ENCODE measurements at places on chromosomes 7 and 10.
A peak's percentile ranks its signal among the peaks of the same experiment; 100 is the strongest.

GRCh38 chr10:50394832-50395231, 143.5 kb upstream of the ASAH2 start:
- no peak for DNase-seq

DNA sequence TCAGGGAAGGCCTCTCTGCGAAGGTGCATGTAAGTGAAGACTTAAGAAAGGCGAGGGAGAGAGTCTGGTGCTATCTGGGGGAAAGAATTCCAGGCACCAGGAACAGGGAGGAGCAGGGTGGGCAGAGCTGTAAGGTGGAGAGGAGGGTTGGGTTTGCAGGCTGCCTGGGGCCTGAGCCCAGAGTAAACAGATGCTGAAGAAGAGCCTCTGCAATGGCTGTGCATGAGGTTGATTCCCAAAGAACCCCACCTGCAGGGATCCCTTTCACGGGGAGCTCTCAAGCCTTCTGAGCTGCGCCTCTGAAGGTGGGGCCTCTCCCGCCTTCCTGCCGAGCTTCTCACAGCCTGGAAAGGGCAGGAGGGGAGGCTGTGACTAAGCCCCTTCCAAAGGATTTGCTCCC, 115.1 kb downstream of the RNF216 start:
- no peak for DNase-seq

DNA sequence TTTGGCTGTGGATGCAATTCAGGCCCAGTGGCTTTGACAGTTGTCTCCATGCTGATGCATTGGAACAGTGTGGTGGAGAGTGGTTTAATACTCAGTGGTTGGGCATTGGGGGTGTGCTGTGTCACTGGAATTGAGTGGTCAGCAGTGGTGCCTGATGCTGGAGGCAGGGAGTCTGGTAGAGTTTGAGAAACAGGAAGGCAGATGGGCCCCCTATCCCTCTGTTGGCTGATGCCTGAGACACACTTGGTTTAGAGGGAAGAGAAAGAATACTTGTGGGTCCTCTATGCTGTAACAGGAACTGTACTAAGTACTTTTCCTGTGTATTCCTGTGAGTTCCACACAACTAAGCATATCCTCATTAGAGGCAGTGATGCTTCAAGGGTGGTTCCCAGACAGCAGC, 55.4 kb downstream of the EEPD1 start:
- no peak for DNase-seq

DNA sequence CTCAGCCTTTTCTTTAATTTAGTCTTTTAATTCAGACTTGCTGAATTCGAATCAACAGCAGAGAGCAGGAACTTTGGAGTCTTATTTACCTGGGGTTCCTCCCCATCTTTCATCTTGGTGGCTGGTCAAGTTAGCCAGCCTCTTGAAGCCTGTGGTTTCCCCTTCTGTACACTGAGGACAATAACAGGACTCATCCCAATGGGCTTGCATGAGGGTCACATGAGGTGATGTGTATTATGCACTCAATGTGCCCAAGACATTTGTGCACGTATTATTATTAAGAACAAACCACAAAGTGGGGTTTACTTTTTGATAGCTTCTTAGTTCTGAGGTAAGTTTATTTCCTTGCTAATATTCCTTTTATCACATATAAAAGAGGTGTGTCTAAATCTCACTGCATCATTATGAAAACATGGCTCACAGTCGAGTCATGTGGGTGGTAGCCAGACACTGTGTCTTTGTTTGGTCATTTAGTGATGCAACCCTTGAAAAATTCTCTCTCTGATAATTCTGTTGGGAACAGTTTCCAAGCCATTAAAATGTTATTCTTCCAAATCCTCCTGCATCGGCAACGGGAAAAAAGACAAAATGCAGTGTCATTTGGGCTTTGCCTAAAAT, 86.5 kb upstream of the GRB10 start:
- no peak for DNase-seq

DNA sequence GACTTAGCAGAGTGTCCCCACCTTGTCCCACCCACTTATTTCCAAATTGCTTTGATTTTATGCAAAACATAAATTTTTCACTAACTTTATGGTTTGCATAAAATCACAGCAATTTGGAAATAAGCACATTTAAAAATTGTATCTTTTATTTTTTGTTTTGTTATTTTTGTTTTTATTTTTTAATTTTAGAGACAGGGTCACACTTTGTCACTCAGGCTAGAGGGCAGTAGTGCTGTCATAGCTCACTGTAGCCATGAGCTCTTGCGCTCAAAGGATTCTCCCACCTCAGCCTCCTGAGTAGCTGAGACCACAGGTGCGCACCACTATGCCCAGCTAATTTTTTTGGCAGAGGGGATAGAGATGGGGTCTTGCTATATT, 43.2 kb downstream of the APBB1IP start:
- DNase-seq, result no peak

DNA sequence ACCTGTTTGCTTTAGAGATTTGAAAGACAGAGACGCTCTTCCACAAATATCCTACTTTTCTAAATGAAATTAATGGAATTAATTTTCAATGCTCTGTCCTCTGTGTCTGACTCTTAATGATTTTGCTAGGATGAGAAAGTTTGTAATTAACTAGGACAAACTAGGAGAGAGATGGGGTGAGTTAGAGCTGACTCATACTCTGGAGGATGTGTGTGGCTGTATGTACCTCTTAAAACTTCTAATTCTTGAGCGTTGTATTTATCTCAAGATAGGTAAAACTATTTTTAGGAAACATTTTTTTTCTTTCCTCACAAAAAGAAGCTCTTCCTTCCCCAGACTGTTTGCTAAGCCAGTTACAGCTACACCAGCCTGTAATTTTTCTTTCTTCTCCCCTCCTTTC, 178.8 kb upstream of the ANKRD30A start:
- no peak for DNase-seq

- no peak for DNase-seq
Measured at GRCh38 chr7:34313289-34313688, 344.7 kb upstream of the NPSR1 start.

DNA sequence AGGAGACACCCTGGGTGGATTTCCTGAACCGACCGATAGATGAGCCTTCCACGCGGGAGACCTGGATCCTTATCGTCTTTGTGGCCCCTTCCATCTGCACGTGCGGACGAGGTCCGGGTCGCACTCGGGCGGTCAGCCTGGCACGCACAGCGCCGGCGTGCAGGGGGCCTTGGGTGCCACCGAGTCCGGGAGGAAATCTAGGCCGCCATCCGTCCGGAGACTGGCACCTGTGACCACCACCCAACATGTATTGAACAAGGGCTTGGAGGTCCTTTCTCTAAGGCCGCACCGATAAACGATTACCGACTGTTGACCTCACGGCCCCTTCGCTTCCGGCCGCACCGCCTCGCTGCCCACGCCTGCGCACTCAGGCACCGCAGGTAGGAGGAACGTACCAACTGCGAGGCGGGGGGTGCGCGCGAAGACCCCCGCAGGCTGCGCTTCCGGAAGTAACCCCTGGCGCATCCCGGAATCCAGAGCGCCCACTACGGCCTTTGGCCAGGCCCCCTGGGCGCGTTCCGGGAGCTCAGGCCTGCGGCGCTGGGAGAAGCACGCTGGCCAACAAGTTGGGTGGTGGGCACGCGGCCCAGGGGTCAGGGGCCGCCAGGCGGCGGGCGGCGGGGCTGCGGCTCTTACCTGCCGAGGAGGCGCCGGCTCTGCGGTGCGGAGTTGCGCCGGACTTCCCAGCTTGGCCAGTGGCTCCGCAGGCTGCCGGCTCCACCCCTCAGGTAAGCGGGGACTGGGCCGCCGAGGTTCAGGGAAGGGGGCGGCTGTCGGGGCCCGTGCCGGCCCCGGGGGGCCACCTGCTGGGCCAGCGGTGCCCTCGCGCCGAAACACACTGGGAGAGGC, at the start of the genes ACTR3C and LRRC61:
ACTR3C (minus strand) TSS at position 713 of the 849 bp plus-strand sequence. CDS start 28,249 bp downstream, outside the sequence.
LRRC61 (plus strand) TSS at position 523 of the 849 bp plus-strand sequence. CDS start 13,507 bp downstream, outside the sequence.
- DNase-seq, result peak; percentile 79

- DNase-seq, result no peak
Measured at GRCh38 chr7:118648002-118648401, 423.5 kb downstream of the ANKRD7 start.

DNA sequence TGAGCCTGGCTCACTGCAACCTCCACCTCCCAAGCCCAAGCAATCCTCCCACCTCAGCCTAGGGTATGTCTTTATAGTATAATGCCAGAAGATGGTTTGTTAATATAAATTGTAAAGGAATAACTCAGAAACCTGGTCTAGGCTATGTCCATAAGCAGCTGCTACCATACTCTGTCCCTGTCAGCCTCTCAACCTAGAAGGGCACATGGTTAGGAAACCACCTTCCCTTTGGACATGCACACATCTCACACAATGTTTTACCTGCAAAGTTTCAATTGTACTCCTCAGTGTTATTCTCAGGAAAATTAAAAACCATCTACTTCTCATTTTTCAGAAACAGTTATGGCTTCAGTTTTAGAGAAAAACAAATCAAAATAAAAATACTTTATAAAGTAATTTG, 40.1 kb downstream of the ARHGAP21 start:
- DNase-seq, result no peak

GRCh38 chr7:131336956-131337355, 9.3 kb downstream of the MKLN1 start:
- DNase-seq, result no peak

- no peak for DNase-seq
Measured at GRCh38 chr7:82542665-82543064, 99.1 kb upstream of the CACNA2D1 start.

GRCh38 chr10:126459032-126459831, 71.0 kb upstream of the ADAM12 start:
- DNase-seq, result no peak

DNA sequence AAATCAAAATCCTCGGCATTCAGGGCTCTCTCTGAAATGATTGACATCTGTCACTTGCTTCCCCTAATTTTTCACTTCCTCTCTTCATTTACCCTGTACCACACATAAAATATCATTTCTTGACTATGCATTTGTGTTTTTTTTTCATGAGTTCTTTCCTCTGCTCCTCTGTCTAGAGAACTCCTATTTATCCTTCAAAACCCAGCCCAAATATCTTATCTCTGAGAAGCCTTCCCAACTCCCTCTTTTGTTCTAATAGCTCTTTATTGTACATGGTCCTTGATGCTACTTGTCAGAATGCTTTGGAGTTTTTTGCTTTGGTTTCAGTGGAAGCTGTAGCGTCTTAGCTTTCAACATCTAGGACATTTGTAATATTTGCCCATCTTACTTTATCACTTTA, 190.2 kb upstream of the CTBP2 start:
- DNase-seq, result no peak

- no peak for DNase-seq
Measured at GRCh38 chr7:107152011-107152410, 16.8 kb upstream of the HBP1 start.

- no peak for DNase-seq
Measured at GRCh38 chr7:110531186-110531585, 559.7 kb upstream of the LRRN3 start.

- peak; percentile 42 for DNase-seq
Measured at GRCh38 chr7:131302876-131303707, 24.6 kb upstream of the MKLN1 start.

- no peak for DNase-seq
Measured at GRCh38 chr7:70505468-70505867, 626.5 kb upstream of the GALNT17 start.

GRCh38 chr7:127578036-127578684, 7.2 kb downstream of the GCC1 start:
- DNase-seq, result no peak

DNA sequence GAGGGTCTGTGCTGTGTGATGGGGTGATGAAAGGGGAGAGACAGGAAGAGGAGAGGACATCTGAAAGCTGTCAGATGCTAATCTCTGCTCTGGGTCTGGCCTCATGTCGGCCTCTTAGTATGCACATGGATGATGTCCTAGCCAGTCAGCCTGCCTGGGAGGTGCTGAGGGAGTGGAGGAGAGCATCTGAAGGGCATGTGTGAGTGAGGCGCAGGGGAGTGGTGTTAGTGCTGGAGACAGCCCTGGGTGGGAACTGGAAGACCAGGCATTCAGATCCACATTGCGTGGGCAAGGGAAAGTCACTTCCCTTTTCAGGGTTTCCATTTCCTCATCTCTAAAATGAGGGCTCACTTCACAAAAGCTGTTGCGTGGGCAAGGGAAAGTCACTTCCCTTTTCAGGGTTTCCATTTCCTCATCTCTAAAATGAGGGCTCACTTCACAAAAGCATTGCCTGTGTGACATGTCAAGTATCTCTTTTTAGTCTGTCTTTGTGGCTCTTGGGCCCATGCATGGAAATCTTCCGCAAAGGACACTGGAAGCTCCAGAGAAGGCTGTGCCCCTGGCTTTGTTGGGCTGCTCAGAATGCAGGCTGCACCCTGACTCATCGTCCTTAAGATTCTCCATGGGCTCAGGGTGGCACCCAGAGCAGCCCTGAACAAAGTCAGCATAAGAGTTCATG, 10.0 kb downstream of the SFTPD start:
- DNase-seq, result peak; percentile 91

GRCh38 chr10:85864173-85864549, 502.4 kb downstream of the GRID1 start:
- no peak for DNase-seq

- no peak for DNase-seq
Measured at GRCh38 chr7:142063551-142064442, 47.7 kb upstream of the MGAM2 start.

DNA sequence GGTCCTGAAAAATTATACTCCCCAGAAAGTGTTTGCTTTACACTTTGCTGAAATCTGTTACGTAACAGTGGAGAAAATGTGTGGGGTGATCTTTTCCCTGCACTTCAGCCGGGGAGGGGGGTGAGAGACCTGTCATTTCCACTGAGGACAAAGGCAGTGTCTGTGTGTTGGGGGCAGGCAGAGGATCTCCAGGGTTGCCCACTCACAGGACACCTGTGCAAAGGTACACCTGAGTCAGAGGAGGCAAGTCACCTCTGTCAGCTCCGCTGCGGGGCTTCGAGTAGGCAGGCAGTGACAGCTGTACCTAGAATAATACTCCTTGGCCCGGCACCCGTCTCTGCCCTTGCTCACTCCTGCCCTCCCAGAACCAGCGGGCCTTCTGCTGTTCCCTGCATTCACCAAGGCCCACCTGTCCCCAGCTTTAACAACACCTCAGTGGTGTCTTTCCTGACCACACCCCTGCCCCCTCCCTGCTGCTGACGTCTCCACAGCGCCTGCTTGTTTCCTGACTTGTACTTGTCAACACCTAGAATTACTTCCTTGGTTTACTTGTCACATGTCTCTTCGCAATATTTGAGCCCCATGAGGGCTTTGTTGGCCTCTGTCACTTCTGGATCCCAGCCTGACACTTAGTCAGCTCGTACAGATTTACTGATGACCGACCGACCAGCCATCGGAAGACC, 159.2 kb downstream of the NEURL1 start:
- DNase-seq, result no peak

DNA sequence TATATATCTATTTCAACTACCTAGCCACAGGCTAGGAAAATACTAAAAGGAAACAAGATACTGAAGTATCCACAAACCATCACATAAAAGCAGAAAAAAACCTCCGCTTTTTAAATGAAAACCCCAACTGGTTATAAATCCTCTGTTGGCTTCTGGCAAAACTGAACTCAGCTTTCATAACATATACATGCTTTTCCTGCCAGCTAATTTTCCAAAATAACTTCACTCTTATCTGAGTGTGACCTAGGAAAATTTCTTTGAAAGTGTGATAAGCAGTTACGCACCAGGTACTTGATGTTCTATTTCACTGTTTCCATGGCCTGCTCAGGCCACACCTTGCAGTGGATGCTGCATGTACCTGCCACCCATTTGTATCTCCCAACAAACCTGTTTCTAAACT, 11.8 kb downstream of the FAM3C start:
- no peak for DNase-seq

Measured in B cell (primary cell).